ENCODE measurements at places on chromosomes 12 and 14. TPM values are rescaled to one million over a fixed set of nuclear protein-coding genes. Genes with fewer than 3 reads are reported as not detected.

The KRT71 gene
- total RNA-seq, result not detected

The WNT1 gene
- not detected for total RNA-seq

The TUBA1A gene
- 204 TPM for total RNA-seq

The ANKRD33 gene
- total RNA-seq, result 0.08 TPM

The SYCP3 gene
- not detected for total RNA-seq

The RNASE3 gene
- not detected for total RNA-seq

The KHNYN gene
- total RNA-seq, result 29.2 TPM

The AICDA gene
- total RNA-seq, result 0.15 TPM

The KIF5A gene
- total RNA-seq, result 0.24 TPM

The KLHDC1 gene
- total RNA-seq, result 0.50 TPM

The CLEC2A gene
- total RNA-seq, result not detected

The NELL2 gene
- not detected for total RNA-seq

The C3AR1 gene
- total RNA-seq, result not detected

The SRRM4 gene
- total RNA-seq, result not detected

Data from A549 treated with CpdA at 1 μM for 4 hours (cell line).